ENCODE measurements at places on chromosomes 7 and 10. TPM values are rescaled to one million over a fixed set of nuclear protein-coding genes. Genes with fewer than 3 reads are reported as not detected.

- DNase-seq, result peak; percentile 52
These were observed 677 bp downstream of the SKAP2 start for GRCh38 chr7:26863518-26864308.

GRCh38 chr10:1061930-1062774 is 6.0 kb downstream of the WDR37 start:
- DNase-seq, result peak; percentile 54

- DNase-seq, result no peak
These were observed 257.6 kb downstream of the CCDC3 start for GRCh38 chr10:12743941-12744340.

DNA sequence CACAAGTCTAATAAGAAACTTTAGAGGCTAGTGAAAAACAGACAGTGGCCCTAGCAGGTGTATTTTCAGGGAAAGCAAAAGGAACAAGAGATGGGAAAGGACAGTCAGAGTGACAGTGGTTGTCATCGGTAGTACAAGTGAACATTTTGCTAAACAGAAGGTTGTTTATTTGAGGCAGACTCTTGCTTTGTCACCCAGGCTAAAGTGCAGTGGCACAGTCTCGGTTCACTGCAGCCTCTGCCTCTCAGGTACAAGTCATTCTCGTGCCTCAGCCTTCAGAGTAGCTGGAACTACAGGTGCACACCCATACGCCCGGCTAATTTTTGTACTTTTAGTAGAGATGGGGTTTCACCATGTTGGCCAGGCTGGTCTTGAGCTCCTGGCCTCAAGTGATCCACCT is 195.8 kb downstream of the RELN start:
- DNase-seq, result no peak

- DNase-seq, result peak; percentile 63
These were observed 295.0 kb downstream of the BICC1 start for GRCh38 chr10:58807629-58808022.

- DNase-seq, result no peak
These were observed 208.5 kb downstream of the EBF3 start for GRCh38 chr10:129755621-129756020.

DNA sequence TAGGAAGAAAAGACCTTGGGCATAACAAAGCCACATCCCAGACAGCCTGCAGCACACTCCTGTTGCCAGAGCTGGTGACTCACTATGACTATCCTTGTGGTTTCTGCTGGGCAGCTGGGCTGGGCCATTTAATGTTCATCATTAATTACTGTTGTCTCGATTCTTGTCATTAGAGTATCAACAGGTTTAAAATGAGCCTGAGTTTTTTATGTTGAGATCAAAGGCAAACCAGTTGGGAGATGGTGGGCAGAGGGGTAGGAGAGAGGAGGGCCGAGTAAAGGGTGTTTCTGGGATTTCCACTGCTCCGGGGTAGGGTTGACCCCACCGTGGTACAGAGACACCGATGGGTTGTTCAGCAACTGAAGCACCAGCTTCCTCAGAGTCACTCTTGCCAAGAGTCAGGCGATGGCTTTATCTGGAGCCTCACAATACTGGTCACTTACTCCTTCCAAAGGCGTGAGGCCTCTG is 128.7 kb upstream of the LYZL1 start:
- peak; percentile 89 for DNase-seq

DNA sequence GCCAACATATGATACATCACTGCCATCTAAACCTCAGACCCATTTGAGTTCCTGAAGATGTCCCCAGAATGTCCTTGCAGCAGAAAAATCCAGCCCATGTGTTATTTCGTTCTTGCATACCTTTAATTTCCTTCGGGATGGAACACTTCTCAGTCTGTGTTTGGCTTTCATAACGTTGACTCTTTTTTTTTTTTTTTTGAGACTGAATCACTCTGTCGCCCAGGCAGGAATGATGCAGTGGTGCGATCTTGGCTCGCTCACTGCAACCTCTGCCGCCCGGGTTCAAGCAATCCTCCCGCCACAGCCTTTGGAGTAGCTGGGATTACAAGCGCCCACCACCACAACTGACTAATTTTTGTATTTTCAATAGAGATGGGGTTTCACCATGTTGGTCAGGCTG is 148.8 kb upstream of the TNRC18 start:
- no peak for DNase-seq

DNA sequence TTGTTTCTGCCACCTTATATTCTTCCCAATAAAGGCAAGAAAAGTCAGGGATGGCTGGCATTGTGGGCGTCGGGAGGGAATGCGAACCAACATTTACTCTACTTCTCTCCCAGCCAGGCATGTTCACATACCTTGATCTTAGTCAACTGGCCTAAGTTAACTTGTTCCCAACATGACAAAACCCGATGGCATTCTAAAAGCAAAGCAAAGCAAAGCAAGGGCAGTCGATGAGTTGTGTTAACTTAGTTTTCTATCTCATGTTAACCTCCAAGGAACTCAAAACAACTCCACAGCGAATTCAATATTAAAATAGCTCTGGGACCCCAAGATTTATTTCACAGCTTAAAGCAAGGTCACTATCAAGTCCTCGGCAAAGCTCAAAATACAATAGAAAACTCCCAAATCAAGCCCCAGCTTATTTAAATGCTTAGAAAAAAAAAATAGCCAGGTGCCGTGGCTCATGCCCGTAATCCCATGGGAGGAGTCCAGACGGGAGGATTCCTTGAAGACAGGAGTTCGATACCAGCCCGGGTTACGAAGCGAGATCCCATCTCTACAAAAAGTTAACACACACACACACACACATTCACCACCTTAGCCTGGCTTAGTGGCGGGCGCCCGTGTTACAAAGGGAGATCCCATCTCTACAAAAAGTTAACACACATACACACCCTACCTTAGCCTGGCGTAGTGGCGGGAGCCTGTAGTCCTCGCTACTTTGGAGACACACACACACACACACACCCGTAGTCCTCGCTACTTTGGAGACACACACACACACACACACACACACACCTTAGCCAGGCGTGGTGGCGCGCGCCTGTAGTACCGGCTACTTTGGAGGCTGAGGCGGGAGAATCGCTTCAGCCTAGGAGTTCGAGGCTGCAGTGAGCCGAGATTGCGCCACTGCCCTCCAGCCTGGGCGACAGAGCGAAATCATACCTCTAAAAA is 901 bp upstream of the CCNY start:
- peak; percentile 35 for DNase-seq

DNA sequence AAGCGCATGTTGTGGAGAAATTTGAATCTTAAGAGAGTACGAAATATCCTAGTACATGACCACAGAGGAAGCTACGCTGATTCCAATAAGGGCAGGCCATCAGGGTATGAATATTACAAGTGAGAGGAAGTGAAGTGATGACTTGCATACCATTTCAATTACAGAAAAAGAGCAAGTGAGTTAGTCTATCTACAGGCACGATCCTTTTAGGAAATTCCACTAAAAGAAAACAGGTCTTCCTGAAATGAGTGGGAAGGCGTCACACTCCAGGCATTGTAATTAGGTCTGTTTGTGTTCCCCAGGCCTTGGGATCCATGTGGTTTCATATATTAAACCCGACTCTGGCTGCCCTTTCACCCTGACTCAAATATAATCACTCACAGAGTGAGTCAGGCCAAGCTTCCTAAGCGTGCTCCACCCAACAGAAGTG is 152.5 kb downstream of the SEMA3A start:
- peak; percentile 84 for DNase-seq

DNA sequence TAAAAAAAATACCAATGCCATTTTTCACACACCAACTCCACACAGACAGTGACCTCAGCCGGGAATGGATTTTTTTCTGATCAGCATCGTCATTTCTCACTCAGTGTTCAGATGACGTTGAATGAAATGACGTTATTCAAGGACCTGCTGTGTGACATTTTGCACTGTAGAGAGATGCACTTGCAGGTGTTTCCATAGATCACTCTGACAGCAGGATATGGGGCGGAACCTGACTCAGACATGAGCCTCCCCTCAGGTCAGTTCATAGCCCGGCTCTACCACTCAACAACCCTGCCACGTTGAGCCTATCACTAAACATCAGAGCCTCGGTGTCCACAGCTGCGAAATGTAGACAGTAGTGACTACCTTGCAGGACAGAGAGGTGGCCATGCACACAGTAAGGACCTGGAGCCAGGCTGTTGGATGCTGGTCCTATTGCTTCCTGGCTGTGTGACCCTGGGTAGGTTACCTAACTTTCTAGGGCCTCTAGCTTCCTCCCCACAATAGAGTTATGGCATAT is 41.4 kb upstream of the ANTXRL start:
- DNase-seq, result no peak

DNA sequence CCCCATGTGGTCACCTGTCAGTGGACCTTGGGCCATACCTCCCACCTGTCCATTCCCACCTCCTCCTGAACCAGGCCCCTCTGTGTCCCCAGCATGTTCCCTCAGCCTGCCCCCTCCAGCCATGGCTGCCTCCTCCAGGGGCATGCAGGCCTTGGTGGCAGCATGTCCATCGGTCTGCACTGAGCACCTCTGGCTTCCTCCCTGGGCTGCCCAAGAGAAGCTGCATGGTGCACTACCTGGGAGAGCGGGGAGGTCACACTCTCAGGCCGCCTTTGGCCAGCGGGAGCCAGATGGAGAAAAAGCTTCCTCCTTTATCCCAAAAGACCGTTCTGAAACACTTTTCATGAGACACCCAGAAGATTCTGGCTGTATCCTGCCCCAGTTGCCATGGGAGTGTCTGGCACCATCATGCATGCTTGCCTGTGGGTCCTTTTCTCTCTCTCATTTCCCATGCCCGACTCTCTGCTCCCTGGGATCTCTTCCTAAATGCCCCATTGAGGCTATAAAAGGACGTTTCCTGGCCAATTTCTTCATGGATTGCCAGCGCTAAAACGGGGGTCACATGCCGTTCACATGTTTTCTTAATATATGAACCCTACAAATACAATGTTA is 45.5 kb upstream of the MGMT start:
- DNase-seq, result no peak

DRGX gene
- not detected for total RNA-seq

SPDYE18 gene
- not detected for total RNA-seq

AMPH gene
- 3.9 TPM for total RNA-seq

ENTPD1 gene
- not detected for total RNA-seq

All from IMR-90 (cell line).